Skeletal muscle cell (primary cell): ENCODE measurements at places on chromosomes 6 and 20.
A peak's percentile ranks its signal among the peaks of the same experiment; 100 is the strongest.

DNA sequence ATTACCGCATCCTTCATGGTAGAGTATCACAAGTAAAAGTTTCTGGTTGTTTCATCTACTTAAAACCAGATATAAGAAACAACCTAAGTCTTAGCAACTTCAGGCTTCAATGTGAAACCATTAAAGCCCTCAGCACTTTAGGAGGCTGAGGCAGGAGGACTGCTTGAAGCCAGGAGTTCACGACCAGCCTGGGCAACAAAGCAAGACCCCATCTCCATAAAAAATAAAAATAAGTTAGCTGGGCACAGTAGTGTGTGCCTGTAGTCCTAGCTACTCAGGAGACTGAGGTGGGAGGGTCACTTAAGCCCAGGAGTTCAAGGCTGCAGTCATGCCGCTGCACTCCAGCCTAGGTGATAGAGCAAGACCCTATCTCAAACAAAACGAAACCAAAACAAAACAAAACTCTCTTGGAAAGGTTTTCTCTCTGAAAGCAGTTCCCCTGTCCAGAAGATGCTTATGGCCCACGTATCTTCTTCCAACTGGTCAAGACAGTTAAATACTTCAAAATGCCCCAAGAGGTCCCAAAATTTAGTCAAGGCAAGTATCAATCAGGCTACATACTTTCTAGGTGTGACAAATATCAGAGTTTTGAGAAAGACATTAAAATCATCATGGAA, 9.9 kb downstream of the TAF11 start:
- DNase-seq = no peak

GRCh38 chr20:79565-79964, 7.9 kb upstream of the DEFB125 start:
- DNase-seq = no peak

DNA sequence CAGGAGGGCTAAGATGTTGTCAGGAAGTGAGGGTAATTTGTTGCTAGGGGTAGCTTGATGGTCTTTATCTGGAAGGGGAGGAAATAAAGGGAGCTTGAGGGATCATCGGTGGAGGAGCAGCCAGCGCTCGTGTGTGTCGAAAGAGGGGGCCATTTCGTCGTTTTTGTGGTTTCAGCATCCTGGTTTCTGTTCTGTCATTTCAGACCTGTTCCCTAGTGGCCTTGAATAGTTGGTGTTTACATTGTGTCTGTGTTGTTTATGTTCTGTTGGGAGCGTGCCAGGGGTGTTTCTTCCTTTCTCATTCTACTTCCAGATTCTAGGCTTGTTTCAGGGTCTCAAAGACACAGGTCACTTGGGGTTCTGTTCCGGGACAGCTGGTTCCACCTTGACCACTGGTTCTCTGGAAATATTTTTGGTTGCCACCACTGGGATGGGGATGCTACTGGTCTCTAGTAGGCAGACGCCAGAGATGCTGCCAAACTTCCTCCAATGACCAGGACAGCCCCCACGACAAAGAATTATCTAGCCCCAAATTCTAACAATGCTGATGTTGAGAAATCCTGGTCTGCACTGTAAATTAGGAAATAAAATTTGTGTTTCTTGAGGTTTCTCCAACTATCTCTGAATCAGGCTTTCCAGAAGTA, 113.9 kb upstream of the NAA20 start:
- no peak for DNase-seq

GRCh38 chr6:5724911-5725310, 281.8 kb downstream of the NRN1 start:
- no peak for DNase-seq

DNA sequence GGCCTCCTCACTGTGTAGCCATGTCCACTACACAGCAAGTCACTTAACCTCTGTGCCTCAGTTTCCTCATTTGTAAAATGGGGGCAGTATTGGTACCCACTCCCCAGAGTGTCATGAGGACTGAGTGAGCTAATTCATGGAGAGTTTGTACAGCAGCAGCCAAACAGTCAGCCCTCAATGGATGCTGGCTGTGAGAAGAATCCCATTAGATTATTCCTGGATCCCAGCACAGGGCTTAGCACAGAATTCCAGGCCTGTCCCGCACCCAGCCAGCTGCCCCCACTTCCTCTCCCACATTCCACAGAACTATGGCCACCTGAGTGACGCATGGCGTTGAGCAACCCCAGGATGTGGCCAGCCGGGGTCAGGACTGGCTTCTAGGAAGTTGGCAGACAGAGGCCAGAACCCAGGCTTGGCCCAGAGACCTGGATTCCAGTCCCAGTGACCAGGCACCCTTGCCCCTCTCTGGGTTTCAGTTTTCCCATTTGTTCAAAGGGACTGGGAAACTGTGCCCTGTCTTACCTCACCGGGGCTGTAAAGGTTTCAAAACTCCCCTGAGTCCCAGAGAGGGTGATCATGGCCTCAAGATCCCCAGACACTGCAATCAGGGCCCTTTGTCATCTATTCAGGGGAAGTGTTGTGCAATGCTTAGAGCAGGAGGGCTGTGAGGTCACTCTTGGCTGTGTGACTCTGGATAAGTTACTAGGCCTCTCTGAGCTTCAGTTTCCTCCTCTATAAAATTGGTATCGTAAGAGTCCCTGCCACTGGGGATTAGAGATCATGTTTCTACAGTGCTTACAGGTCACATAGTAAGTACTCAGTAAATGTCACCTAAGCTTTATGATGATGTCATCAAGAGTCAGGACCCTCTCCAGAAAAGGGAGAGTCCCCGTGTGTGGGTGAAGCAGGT, 3.0 kb upstream of the TGM2 start:
- DNase-seq = peak; percentile 80

DNA sequence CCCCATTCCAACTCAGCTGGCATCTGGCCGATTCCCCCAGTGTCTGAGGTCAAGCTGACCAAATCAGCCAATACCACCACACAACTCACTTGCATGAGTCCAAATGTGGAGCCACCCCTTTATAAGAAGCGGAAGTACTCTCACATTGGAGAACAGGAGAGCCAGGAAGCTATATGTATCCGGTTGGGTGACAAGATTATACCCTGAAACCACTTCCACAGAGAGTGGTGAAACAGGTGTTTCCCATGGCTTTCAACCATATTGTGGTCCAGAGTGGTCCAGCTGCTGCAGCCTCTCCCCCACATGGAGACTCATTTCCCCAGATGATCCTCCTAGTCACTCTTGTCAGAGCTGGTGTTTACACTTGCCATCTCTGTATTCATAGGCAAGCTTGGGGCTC, 24.0 kb upstream of the SERINC1 start:
- DNase-seq = no peak

DNA sequence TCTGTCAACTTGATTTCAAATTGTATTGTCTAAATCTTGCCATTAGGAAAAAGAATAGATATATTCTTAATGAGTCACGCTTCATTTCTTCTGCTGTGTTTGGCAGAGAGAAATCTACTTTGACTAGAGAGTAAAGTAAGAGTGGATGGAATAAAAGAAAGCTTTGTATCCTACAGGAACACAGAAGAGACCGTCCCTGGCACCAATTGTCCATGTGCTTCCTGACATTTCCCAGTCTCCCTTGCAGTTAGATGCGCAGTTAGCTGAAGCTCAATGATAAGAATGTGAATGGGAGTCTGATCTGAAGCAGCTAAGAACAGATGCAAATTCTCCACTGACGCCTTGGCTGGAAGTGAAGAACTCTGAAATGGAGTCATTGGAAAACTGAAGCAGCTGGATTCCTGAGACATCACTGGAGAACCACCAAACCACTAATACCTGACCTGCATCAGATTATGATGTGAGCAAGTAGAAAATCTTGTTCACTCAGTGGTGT, 528.2 kb upstream of the MARCKS start:
- DNase-seq = no peak

- no peak for DNase-seq
These were observed 7.6 kb upstream of the EMILIN3 start for GRCh38 chr20:41373931-41374920.

DNA sequence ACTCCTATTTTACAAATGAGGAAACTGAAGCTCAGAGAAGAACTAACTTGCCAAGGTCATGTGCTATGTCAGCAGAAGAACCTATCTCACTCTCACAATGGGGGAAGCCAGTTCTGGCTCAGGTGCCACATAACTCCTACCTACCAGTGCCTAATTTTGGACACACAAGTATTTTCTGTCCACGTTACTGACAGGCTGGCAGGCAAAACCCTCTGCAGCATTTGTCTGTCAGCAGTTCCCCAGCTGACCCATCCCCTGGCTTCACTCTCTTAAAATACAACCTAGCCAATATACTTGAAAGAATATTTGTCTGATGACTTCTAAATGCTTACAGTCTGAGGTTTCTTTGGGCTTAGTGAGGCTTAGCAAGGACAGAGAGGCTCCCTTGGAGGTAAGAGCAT, 15.5 kb downstream of the GSS start:
- DNase-seq = no peak

- DNase-seq = no peak
These were observed 18.6 kb downstream of the TTPAL start for GRCh38 chr20:44494266-44494665.

GRCh38 chr20:6612606-6612923, 154.9 kb upstream of the BMP2 start:
- no peak for DNase-seq

DNA sequence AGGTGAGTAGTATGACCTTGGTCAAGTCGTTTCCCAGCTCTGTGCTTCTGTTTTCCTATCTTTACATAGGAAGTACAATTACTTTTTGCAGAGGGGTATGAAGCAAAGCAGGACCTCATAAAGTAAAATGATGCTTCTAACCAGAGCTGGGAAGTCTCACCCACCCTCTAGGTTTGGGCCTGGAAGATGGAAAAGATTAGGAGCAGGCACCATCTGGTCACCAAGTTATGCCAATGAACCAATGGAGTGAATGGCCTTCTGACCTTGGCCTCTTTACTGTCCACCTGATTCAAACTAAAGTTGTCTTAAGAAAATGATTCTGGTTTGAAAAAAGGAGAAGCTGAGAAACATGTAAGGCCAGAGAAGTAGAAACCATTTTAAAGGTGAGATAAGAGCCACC, 68.9 kb upstream of the CTNNBL1 start:
- DNase-seq = no peak

DNA sequence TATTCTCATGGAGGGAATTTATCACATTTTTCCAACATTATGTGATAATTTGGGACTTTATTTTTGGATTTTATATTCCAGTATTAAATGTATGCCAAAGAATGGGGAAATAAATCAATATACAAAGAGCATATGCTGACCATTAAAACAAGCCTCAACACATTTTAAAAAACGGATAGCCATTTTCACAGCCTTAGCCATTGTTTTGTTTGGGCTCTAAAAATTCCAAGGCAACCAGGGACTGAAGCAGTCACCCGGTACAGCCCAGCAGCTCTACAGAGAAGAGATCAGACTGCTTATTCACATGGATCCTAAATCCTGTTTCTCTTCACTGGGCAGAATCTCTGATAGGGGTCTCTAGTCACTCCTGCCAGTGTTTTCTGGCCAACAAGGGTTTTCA, 150.2 kb upstream of the OGFRL1 start:
- DNase-seq = no peak

GRCh38 chr6:166488076-166488685, 98.3 kb downstream of the RAMACL start:
- DNase-seq = peak; percentile 20

DNA sequence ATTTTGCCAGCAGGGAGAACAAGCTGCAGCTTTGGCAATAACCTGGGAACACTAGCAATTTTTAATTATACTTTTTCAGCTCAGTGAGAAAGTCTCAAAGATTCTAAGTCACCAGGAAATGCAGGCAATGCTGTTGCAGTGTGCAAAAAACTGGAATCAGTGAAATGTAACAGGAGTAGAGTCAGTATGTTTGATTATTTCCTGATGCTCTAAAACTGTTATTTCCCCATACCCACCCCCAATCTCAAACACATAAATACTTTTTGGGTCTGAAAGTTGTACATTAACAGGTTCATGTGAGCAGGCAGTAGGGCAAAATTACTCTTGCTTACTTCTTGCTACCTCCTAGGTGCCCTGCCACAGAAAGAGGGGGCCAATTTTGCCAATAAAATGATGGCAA, 65.4 kb upstream of the BEND6 start:
- no peak for DNase-seq

DNA sequence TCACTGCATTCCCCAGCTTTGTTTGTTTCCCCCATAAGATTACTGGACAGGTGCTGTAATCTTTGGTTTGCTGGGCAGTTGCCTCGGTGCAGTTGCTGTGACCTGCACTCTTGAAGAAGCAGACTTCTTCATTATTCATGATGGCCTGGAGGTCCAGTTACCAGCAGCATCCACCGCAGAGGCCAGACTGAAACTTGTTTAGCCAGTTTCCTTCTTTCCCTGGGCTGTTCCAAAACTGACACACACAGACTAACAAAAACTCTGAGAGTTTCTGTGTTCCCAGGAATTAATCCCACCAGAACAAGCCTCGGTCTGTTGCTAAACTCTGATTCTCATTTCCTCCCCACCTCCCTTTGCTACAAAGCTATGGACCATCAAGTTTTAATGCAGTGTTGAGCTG, 144.1 kb downstream of the QRSL1 start:
- DNase-seq = no peak

- no peak for DNase-seq
These were observed 31.0 kb downstream of the RNASET2 start for GRCh38 chr6:166925141-166925996.

GRCh38 chr6:32047084-32047478, 8.9 kb downstream of the CYP21A2 start:
- DNase-seq = no peak
